ENCODE measurements at places on chromosomes 6 and 20. TPM values are rescaled to one million over a fixed set of nuclear protein-coding genes. Genes with fewer than 3 reads are reported as not detected.
A peak's percentile ranks its signal among the peaks of the same experiment; 100 is the strongest.

Gene ZNFX1
- 36.2 TPM for total RNA-seq

Gene RAET1E
- total RNA-seq = not detected

Gene LAMA4
- total RNA-seq = 256 TPM

Gene KCNK16
- total RNA-seq = not detected

Gene NKX2-2
- total RNA-seq = not detected

Gene RHAG
- total RNA-seq = 0.27 TPM

Gene RNF182
- 0.27 TPM for total RNA-seq

- ATAC-seq = no peak
Observed at GRCh38 chr6:8904754-8905153, 469.4 kb upstream of the SLC35B3 start.

GRCh38 chr20:58264271-58264670 lies 35.8 kb upstream of the ANKRD60 start:
- ATAC-seq = no peak

GRCh38 chr6:7261852-7262461 lies 51.0 kb downstream of the SSR1 start:
- no peak for ATAC-seq

DNA sequence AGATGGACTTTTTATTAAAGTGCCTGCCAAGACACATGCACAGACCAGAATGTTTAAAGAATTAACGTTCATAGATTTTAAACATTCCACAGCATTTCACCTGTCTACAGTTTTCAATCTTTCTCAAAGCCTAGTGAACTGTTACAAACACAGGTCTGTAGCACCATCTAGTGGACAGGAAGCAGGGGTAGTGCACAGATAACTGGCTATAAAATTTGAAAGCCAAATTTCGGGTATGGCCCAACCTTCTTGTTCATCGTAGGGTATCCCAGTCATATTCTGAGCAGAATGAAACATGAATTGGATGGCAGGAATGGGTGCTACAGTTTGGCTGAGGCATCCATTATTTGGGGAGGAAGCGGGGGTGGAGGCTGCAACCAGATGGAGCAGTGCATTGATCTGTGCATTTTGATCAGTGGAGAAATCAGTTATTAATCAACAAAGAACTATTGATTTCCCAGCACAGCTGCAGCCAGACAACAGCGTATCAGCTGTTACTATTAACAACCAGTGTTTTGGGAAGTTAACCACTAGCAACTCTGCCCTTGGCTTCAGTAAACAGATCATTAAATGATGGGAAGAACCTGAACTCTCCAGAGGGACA lies 56.1 kb upstream of the B3GAT2 start:
- ATAC-seq = no peak

- ATAC-seq = no peak
Observed at GRCh38 chr6:161080263-161080970, 88.8 kb downstream of the MAP3K4 start.

- ATAC-seq = no peak
Observed at GRCh38 chr6:143064951-143065683, 4.4 kb downstream of the AIG1 start.

GRCh38 chr6:143451531-143451930 lies 926 bp downstream of the PEX3 start:
- no peak for ATAC-seq

DNA sequence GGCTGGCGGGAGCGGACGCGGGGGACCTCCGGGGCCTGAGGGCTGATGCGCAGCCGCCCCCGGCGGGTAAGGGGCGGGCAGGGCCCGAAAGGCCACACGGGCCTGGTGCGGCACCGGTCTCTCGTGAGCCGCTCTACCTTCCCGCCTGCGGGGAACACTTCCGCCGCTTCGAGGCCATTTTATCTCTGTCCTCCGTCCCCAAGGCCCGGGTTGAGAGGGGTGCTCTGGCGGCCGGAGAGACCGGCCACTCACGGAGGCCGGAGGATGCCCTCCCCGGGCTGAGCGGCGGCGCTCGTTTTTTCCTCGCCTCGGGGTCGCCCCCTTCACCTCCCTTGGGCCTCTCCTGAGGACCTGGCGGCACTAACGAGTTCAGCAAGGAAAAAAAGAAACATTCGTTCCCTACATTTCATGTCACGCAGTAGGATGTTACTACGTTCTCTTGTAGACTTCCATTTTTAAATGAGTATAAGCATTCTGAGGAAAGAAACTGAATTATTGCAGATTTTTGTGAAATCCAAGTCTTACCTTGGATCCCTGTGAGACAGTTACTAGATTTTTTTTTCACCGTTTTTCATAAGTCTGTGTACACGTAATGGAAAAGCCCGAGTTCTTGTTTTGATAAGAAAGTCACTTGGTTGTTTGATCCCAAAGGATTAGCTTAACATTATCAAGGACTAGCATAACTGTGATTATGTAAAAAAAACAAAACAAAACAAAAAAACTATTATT lies 575 bp downstream of the WTAP start:
- peak; percentile 63 for ATAC-seq

GRCh38 chr6:25154034-25154596 lies 125.1 kb upstream of the CARMIL1 start:
- ATAC-seq = no peak

- ATAC-seq = no peak
Observed at GRCh38 chr6:147037881-147038280, 166.3 kb upstream of the STXBP5 start.

- no peak for ATAC-seq
Observed at GRCh38 chr6:169312658-169313346, 59.2 kb upstream of the THBS2 start.

GRCh38 chr6:36029464-36029863 lies 1.9 kb downstream of the MAPK14 start:
- no peak for ATAC-seq

GRCh38 chr20:21796059-21796458 lies 90.6 kb downstream of the PAX1 start:
- no peak for ATAC-seq

GRCh38 chr6:167995302-167995701 lies 2.2 kb upstream of the KIF25 start:
- no peak for ATAC-seq

Data from gastroesophageal sphincter (tissue), 4 donors.